ENCODE measurements at places on chromosomes 2 and 18.
A peak's percentile ranks its signal among the peaks of the same experiment; 100 is the strongest.

GRCh38 chr18:11752116-11752911 lies 63.2 kb downstream of the GNAL start:
- H3K36me3 ChIP-seq = no peaks in the 10 kb centered on the region
- no peak overlapping the region for H3K27ac ChIP-seq
- no peaks in the 10 kb centered on the region for H3K4me1 ChIP-seq
- no peak for DNase-seq
- H3K27me3 ChIP-seq = peaks cover 10% of the 10 kb centered on the region

GRCh38 chr2:233964581-233964980 lies 47.4 kb downstream of the TRPM8 start:
- peaks cover 13% of the 10 kb centered on the region for H3K4me1 ChIP-seq
- no peaks in the 10 kb centered on the region for H3K36me3 ChIP-seq
- H3K4me3 ChIP-seq = no peak overlapping the region
- no peaks in the 10 kb centered on the region for H3K27me3 ChIP-seq
- DNase-seq = no peak

GRCh38 chr2:151153601-151154000 lies 108.1 kb downstream of the RBM43 start:
- H3K27ac ChIP-seq = no peak overlapping the region
- H3K4me3 ChIP-seq = no peak overlapping the region
- DNase-seq = no peak
- H3K4me1 ChIP-seq = no peaks in the 10 kb centered on the region

DNA sequence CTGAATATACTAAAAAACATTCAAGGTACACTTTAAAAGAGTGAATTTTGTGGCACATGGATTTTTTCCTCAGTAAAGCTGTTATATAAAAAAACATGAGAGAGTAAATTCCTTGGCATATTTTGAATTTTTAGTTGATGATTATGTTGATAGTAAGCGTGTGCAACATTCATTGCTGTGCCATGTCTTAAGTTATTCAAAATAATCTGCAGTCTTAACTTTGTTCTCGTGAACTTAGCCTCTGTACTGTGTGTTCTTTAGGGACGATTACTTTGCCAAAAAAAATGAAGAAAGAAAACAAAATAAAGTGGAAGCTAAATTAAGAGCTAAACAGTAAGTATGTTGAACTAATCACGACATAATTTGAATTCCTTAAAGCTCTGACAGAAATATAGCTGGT lies 9.6 kb downstream of the SSB start:
- H3K27me3 ChIP-seq = no peaks in the 10 kb centered on the region
- DNase-seq = no peak
- no peak overlapping the region for H3K27ac ChIP-seq
- H3K4me1 ChIP-seq = peaks cover 10% of the 10 kb centered on the region
- no peak overlapping the region for H3K4me3 ChIP-seq
- H3K36me3 ChIP-seq = peaks cover 22% of the 10 kb centered on the region

- no peaks in the 10 kb centered on the region for H3K4me1 ChIP-seq
- no peak for DNase-seq
- H3K27ac ChIP-seq = no peak overlapping the region
- H3K4me3 ChIP-seq = no peak overlapping the region
- no peaks in the 10 kb centered on the region for H3K36me3 ChIP-seq
These were observed 46.0 kb downstream of the CYP27C1 start for GRCh38 chr2:127174136-127174535.

GRCh38 chr18:23265682-23266399 lies 130.6 kb downstream of the CABLES1 start:
- peaks cover 19% of the 10 kb centered on the region for H3K4me1 ChIP-seq
- no peak overlapping the region for H3K27ac ChIP-seq

DNA sequence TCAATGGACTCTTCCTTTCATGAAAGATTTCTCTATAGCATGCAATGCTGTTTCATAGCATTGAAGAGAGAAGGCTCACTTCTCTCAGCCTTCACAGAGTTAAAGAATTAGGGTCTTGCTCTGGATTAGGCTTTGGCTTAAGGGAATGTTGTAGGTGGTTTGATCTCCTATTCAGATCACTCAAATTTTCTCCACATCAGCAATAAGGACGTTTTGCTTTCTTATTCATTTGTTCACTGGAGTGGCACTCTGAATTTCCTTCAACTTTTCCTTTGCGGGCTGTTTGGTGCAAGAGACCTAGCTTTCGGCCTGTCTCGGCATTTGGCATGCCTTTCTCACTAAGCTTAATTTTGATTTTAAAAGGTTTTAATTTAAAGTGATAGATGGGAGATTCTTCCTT lies 131.6 kb downstream of the RBMS1 start:
- no peaks in the 10 kb centered on the region for H3K27me3 ChIP-seq
- no peaks in the 10 kb centered on the region for H3K4me1 ChIP-seq
- H3K27ac ChIP-seq = no peak overlapping the region

DNA sequence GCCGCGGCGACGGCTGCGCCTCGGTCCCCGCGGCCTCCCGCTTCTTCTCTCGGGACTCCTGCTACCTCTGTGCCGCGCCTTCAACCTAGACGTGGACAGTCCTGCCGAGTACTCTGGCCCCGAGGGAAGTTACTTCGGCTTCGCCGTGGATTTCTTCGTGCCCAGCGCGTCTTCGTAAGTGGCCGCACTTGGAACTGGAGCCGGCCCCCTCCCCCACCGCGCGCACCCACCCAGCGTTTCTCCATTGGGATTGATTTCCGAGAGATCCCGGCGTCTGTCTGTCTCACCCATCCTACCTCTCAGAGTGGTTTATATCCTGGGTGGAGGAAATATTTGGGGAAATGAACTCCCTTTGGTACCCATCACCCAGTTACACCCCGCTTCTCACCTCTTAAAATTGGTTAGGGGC lies 498 bp downstream of the ITGAV start:
- no peaks in the 10 kb centered on the region for H3K27me3 ChIP-seq
- H3K36me3 ChIP-seq = no peaks in the 10 kb centered on the region
- H3K27ac ChIP-seq = peak overlapping the region; percentile 89

Measured in HepG2 (cell line).